Natural killer cell treated with Interleukin-12 subunit alpha and Interleukin-12 subunit beta and Interleukin-15 and Interleukin-18, amount 100 ng/mL, for 72 hours (primary cell): ENCODE measurements at places on chromosomes 1 and 21.
A peak's percentile ranks its signal among the peaks of the same experiment; 100 is the strongest.

- DNase-seq, result no peak
Observed at GRCh38 chr1:11873395-11874257, 14.9 kb upstream of the NPPB start.

DNA sequence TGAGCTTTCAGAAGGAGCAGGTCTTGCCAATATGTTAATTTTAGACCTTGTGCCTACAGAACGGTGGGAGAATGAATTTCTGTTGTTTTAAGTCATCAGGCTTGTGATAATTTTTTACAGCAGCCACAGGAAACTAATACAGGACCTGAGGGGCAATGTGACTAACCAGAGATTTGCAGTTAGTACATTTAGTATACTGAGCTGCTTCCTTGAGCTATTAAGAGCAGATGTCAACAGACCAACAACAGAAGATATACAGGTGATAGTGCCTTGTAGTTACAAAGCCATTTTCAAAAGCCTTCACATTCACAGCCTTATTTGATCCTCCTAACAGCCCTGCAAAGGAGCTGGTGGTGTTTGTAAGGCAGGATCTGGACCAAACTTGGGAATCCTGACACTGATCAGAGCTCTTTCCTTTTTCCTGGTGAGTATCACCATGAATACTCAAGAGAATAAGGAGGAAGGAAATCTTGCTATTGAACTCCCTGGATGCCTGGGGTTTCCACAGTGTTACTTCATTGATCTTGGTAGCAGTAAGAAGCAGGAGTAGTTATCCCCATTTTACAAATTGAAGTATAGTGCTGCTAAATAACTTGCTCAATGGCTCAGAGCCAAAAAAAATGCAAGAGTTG, 4.7 kb upstream of the SLAMF1 start:
- no peak for DNase-seq

DNA sequence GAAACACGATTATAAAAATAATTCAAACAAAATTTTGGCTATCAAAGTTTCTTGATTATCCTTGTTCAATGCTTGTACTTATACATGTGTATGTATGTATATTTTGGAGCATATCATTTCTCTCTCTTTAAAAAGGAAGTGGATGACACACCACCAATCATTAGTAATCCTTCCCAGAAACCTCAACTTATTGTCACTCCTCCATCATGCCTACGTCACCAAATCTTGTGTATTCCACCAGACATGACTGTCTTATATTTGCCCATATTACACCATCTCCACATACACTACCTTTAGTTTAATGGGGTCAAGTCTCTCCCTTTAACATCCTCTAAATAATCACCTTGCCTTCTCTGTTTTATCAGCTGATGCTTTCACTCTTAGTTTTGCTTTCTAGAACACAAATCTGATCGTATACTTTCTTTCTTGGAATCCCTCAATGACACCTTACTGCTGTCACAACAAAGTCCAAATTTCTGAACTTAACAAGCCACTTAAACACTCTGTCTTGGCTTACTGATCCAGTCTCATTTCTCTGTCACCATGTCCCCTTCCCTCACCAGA, 124.0 kb downstream of the BRINP3 start:
- no peak for DNase-seq

GRCh38 chr1:110426854-110427253, 19.4 kb upstream of the LAMTOR5 start:
- DNase-seq, result no peak

GRCh38 chr1:115314092-115314491, 24.0 kb downstream of the NGF start:
- no peak for DNase-seq

- no peak for DNase-seq
Observed at GRCh38 chr1:180849031-180849775, 63.5 kb upstream of the KIAA1614 start.

DNA sequence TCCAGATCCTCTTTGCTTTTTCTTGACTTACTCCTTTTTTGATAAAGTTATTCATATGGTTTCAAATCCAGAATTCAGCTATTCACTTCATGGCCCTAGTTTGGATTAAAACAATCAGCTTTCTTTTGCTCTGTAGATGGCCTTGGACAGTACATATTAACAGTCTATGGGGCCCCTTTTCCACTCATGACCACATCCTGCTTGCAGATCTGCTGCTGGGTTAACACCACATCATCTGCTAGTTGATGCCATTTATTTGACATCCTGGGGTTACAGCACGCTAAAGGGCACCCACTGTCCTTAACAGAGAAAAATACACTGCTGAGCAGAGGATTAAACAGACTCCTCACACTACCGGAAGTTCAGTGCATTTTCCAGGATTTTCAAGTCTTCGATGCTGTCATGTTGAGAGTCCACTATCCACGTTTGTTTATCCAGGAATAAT, 941 bp upstream of the IFI16 start:
- DNase-seq, result peak; percentile 91

GRCh38 chr1:19074902-19075721, 118.6 kb upstream of the IFFO2 start:
- DNase-seq, result no peak

DNA sequence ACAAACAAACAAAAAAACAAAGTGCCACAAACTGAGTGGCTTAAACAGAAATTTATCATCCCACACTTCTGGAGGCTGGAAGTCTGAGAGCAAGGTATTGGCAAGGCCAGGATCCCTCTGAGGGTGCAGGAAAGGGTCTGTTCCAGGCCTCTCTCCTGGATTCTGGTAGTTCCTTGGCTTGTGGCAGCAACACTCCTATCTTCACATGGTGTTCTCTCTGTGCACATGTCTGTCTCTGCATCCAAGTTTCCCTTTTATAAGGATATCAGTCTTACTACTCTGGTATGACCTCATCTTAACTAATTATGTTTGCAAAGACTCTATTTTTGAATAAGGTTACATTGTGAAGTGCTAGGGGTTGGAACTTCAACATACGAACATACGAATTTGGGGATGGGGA, 5.3 kb upstream of the VASH2 start:
- no peak for DNase-seq

GRCh38 chr1:225258811-225259210, 169.0 kb downstream of the LBR start:
- no peak for DNase-seq

DNA sequence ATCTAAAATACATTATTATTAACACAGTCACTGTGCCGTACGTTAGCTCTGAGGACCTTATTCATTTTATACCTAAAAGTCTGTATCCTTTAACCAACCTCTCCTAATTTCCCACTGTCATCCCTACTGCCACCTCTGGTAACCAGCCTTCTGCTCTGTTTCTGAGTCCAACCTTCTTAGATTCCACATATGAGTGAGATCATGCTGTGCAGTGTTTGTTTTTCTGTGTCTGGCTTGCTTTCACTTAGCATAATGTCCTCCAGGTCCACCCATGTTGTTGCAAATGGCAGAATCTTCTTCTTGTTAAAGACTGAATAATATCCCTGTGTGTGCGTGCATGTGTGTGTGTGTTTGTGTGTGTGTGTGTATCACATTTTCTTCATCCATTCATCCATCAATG, 64.2 kb downstream of the ETS2 start:
- DNase-seq, result no peak
